ENCODE measurements at places on chromosomes 11 and 22. TPM values are rescaled to one million over a fixed set of nuclear protein-coding genes. Genes with fewer than 3 reads are reported as not detected.

- DNase-seq: no peak
Observed at GRCh38 chr11:120749395-120749794, 237.8 kb downstream of the GRIK4 start.

- peak; percentile 74 for DNase-seq
Observed at GRCh38 chr22:46150034-46150654, at the start of gene PPARA. Gene PPARA, plus strand, starts transcription at chr22:46150526. Its CDS starts 47,858 bp downstream, at chr22:46198384.

DNA sequence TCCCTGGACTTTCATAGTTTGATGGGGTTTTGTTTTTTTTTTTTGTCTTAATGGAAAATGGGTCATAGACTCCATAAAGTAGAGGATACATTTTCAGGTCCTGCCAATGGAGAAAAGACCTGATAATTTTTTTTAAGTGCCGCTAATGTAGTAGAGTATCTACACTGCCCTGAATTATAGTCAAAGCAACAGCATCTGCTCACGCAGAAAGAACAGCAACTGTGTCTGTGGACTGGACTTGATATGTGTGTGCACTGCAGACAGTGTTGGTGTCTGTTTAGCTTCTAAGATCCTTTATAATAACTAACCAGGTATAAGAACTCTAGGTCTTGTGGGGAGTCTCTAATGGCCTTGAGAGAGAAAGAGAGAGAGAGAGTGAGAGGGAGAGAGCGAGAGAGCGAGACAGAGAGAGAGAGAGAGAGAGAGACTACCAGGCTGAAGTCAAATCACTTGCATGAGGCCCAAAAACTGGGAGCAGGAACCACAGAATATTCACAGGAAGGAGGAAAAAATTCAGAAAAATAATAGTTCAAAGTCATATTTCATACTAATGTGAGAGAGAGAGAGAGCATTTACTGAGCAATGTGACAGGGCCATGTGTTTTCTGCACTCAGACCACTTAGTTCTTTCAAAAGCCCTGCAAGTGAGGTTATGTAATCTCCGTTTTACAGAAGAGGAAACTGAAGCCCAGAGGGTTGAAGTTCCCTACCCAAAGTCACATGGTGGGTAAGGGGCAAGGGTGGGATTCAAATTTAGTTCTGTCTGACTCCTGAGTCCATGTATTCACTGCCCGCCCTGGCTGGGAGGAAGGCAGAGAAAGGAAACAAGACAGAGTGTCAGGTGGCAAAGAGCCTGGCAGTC lies 8.6 kb upstream of the MIAT start:
- DNase-seq: no peak

DNA sequence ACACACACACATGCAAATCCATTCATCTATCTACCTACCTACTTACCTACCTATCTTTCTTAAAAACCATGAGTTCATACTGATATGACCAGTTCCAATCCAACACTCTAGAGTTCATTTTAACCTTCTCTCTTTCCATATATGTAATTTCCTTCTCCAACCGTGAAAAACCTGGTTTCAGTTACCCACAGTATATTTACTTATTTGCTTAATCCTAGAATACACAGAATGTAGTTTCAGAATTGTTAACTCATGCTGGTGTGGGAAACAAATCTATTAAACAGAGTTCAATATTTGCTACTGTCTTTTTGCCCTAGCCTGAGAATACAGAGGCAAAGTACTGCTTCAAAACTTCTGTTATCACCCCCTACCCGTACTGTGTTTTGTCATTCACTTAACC lies 101.3 kb downstream of the RRM1 start:
- no peak for DNase-seq

GRCh38 chr22:24091551-24092420 lies 80.7 kb downstream of the CABIN1 start:
- DNase-seq: no peak

DNA sequence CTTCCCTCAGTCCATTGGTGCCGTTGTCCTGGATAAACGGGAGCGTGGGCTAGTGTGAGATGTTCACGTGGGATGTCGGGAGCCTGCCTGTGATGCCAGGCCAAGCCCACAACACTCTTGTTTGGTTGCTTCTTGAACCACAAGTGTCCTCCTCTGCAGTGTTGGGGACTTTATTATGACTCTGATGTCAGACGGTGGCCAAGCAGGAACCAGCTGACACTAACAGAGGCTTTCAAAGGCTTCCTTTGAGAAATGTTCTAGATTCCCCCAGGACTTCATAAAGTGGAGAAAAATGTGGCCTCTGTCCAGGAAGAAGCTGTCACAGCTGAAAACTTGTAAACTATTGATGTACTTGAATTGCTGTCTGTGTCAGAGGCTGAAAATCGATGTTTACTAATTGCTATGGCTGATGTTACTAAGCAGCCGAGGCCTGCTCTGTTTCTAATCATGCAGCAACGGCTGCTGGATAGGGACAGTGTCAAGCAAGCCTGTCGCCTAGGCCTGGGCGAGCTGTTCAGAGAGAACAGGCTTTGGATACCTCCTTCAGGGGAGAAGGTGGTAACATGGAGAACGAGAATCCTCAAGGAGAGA lies 131.7 kb downstream of the TBC1D22A start:
- DNase-seq: no peak

DNA sequence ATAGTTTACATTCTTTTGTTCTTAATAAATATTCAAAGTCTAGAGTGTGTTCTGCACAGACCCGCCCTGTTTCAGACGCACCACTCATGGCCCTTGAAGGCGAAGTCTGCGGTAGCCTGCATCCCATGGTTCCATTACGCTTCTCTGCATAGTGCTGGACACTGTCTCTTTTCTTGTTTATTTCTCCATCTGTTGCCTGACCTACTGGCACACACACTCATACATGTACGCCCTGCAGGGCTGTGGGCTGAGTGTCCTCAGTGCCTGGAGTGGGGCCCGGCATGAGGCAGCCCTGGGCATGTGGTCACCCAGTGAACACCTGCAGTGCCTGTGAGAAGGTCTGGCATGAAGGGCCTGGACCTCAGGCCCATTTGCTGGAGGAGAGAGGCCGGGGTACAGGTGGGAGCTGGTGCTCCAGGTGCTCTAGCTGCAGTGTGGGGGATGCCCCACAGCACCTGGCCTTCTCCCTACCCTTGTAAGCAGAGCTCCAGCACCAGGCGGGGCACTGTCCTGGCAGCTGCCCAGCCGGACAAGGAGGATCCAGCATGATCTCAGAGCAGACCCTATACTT lies 404.1 kb downstream of the TBC1D22A start:
- peak; percentile 10 for DNase-seq

GRCh38 chr11:65417702-65418430 lies 4.7 kb upstream of the NEAT1 start:
- no peak for DNase-seq

- DNase-seq: no peak
Observed at GRCh38 chr11:43947003-43947500, 4.6 kb downstream of the C11orf96 start.

- DNase-seq: no peak
Observed at GRCh38 chr11:63673579-63673978, 2.4 kb upstream of the ATL3 start.

The PVALB gene
- total RNA-seq: not detected

The MUC15 gene
- total RNA-seq: not detected

The XKR3 gene
- total RNA-seq: not detected

The ANKK1 gene
- not detected for total RNA-seq

The YWHAH gene
- 250 TPM for total RNA-seq

All from glutamatergic neuron (in vitro differentiated cells).